ENCODE measurements at places on chromosomes 11 and 22.

DNA sequence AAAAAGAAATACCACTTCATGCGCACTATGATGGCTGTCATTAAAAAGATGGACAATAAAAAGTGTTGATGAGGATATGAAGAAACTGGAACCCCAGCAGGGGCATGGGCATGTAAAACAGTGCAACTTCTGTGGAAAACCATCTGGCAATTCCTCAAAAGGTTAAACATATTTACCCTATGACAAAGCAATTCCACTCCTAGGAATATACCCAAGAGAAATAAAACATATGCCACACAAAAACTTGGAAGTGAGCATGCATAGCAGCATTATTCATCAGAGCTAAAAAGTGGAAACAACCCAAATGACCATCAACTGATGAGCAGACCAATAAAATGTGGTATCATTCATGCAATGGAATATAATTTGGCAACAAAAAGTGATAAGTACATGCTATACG is 50.1 kb downstream of the LRRC32 start:
- DNase-seq = no peak

GRCh38 chr11:6201481-6201880 is 2.5 kb downstream of the OR52W1 start:
- DNase-seq = no peak

- no peak for DNase-seq
Measured at GRCh38 chr11:85787809-85788760, 22.9 kb downstream of the SYTL2 start.

GRCh38 chr22:17785185-17786184 is 11.2 kb upstream of the BID start:
- DNase-seq = no peak

- no peak for DNase-seq
Measured at GRCh38 chr22:24437741-24438328, 10.4 kb downstream of the ADORA2A start.

GRCh38 chr11:126751242-126751641 is 249.3 kb downstream of the KIRREL3 start:
- no peak for DNase-seq

- DNase-seq = no peak
Measured at GRCh38 chr11:18748766-18749365, 22.9 kb upstream of the IGSF22 start.

DNA sequence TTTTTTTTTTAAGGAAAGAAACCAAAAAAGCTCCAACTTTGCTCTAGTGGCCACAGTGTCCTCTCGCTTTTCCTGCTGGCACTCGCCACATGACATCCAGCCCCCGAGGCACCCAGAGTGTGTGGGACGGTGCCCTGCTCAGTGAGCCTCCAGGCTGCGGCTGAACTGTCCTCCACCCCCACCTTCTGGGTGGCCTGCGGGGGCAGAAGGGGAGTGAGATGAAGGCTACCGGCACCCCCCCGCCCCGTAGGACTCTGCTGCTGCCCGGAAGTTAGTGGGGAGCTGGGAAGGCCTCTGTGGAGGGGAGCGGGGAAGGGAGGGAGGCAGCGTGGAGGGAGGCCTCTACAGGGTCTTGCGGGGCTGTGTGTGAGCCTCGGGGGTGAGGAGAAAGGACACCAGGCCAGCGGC is 264.4 kb downstream of the CTTN start:
- DNase-seq = no peak

DNA sequence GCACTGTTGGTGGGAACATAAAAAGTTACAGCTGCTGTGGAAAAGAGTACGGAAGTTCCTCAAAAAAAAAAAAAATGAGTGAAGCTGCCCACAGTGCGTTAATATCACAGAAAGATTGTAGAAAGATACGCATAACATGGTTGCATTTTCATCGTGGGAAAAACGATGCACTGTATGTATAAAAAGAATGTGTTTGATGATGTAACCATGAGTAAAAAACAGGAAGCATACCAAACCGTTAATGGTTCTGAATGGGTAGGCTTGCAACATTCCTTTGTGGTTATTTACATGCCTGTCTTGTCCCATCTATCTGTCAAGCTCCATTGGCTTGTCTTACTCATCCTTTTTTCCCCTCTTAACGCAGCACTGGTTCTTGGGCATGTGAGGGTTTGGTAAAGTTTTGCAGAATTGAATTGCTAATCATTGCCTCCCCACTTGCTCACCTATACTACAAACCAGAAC is 33.8 kb upstream of the DKK3 start:
- no peak for DNase-seq

- no peak for DNase-seq
Measured at GRCh38 chr22:46063846-46064227, 86.5 kb upstream of the PPARA start.

DNA sequence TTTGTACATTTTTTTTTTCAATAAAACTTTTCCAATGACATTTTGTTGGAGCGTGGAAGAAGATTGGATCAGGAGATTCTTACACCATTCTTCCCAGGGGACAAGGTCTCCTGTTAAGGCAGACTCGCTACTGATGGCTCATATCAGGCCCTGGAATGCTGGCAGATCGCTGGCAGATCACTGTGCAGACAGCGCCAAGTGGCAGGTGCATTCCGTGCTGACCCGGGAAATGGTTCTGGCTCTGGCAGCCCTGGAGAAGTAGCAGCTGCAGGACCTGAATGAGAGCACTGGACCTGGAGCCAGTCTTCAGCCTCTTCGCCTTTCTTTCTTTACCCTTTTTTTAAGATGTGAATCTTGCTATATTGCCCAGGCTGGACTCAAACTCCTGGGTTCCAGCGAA is 10.7 kb downstream of the SERPINH1 start:
- DNase-seq = no peak

- DNase-seq = no peak
Measured at GRCh38 chr11:121328967-121329679, 36.6 kb downstream of the SC5D start.

DNA sequence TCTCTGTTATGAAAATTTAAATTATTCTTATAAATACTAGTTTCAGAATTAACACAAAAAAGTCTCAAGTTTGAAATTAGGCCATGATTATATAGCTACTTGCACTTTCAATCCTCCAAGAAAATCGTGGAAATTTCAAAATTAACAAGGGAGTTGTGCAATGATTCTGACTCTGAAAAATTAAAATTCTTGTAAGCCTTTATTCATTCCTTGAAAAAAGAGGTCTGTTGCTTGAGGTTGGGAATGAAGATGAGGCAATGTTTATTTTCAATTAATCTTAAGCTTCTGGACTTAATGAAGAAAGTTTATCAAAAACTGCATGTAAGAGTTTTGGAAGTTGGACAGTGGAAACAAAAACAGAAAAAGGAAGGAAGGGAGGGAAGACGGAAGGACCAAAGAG is 128.2 kb upstream of the FIBIN start:
- no peak for DNase-seq

- no peak for DNase-seq
Measured at GRCh38 chr11:10500757-10501684, 40.0 kb downstream of the RNF141 start.

GRCh38 chr11:66847461-66848232 is 4.4 kb downstream of the RCE1 start:
- no peak for DNase-seq

DNA sequence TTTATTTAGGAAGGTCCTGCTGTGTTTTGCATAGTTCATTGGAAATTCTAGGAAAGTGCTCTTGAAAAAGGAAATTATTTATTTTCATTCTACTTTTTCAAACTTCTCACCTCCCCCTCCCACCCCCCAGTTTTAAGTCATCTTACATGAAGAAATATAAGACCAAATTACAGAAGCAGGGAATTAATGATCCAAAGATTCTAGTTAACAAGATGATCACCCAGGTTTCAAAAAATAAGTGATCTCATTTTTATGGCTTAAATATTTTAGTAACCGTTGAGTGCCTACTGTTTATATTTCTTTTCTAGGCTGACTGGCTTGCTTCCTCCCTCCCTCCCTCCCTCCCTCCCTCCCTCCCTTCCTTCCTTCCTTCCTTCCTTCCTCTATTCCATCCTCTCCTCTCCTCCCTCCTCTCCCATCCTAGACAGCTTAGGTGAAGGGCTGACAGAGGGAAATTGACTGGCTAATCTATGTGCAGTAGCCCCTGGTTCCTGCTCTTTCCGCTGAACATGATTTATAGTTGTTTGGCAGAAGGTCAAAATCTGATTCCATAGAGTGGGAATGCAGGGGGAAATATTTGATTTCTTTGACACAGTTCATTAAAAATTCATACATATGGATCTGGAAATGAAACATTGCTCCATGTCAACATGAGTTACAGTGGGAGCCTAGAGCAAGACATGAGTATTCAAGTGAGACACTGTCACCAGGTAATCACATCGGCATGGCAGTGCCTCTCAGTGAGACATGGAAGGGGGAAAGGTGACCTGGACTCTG is 123.4 kb downstream of the COMMD9 start:
- no peak for DNase-seq

DNA sequence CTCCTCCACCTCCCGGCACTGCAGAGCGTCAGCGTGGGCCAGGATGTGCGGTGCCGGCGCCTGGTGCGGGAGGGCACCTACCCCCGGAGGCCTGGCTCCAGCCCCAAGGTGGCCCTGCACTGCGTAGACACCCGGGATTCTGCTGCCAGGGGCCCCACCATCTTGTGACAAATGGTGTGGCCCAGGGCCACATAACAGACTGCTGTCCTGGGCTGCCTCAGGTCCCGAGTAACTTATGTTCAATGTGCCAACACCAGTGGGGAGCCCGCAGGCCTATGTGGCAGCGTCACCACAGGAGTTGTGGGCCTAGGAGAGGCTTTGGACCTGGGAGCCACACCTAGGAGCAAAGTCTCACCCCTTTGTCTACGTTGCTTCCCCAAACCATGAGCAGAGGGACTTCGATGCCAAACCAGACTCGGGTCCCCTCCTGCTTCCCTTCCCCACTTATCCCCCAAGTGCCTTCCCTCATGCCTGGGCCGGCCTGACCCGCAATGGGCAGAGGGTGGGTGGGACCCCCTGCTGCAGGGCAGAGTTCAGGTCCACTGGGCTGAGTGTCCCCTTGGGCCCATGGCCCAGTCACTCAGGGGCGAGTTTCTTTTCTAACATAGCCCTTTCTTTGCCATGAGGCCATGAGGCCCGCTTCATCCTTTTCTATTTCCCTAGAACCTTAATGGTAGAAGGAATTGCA is 13.5 kb downstream of the TSKU start:
- no peak for DNase-seq

GRCh38 chr22:20584029-20584871 is 76.8 kb downstream of the MED15 start:
- no peak for DNase-seq

DNA sequence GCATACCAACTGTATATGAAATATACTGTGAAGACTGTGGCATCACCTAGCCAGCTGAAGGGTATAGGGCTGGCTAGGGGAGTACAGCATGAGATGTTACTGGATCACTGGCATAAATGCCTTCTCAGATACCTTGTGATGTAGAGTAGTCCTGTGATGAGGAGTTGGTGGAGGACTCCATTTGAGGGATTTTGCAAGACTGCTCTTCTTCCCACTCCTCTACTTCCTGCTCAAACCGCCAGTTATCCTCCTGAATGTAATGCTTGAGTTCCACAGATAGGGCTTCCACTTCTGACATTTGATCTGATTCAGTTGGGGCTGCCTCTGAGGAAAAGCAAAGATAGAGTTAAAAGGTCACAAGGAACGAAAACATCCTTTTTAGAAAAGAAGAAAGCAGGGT is 29.3 kb downstream of the CLDN25 start:
- no peak for DNase-seq

DNA sequence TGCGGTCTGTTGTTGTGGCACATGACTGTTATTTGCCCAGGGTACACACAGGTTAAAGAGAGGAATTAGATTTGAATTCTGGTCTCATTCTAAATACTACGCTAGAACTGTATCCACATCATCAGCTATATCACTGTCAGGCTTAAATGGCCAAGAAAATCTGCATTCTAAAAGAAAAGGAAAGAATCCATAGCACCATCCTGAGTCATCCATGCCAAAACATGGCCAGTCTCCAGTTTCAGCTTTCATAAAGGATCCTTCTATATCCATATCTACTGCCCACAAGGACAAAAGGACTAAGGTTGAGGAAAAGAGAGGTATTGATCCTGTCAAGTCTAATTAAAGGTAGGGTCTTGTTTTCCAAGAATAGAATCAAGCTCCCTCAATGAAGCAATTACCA is 73.6 kb upstream of the GDPD4 start:
- no peak for DNase-seq

GRCh38 chr11:61682906-61683675 is 2.9 kb downstream of the DAGLA start:
- DNase-seq = no peak

DNA sequence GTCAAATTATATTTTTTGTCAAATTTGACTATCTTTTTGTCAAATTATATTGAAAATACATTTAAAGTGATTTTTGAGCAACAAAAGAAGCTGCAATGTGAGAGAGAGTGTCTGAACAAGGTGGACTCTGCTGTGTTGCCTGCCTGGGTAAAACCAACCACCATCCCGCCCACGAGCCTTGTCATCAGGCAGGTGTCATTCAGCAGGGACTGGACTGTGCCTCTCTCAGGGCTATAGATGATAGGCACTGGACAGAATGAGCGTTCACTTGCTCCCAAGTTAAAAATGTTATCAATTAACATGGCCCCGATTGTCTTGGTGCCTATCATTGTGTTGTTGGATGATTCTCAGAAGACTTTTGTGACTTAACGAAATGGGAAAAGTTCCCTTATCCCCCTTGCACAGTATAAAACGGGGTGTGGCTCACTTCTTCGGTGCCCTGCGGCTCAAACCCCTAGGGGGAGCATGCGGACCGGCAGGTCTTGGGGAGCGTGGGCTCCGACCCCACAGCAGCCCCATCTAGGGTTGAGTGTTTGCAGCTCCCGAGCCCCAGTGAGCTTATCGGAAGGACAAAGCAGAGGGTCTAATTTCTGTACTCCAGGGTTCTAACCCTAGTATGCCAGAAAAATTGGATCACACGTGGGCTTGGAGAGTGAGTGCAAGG is 1.7 kb downstream of the APOL5 start:
- no peak for DNase-seq

- DNase-seq = no peak
Measured at GRCh38 chr11:18743900-18744514, 18.0 kb upstream of the IGSF22 start.

DNA sequence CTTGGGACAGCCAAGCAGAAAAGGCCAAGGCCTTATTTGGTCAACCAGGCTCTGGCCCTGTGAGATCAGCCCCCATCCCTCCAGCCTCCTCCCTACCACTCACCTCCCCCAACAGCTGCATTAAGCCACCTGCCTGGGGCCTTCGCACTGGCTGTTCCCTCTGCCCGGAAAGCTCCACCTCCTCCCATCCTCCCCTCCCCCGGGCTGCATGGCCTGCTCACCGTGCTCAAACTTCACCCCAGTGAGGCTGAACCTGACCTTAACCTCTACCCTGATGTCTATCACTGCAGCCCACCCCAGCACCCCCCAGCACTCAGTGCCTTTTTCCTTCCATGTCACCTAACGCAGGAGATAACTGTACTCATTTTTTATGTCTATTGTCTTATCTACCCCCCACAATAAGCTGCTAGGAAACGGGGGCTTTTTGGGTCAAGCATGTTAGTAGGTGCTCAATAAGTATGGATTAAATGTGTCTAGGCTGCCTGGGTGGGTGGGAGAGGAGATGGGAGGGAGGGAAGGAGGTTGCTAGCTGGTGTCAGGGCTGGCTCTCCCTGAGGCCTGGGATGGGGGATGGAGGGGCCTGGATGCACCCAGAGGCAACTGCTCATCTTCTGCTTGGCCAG is 912 bp downstream of the PTPRCAP start:
- no peak for DNase-seq

Measured in stimulated activated CD8-positive, alpha-beta memory T cell treated with anti-CD3 and anti-CD28 coated beads, Interleukin-15, amount 100 ng/mL, for 24 hours (primary cell).